ENCODE measurements at places on chromosomes 1 and 21.
A peak's percentile ranks its signal among the peaks of the same experiment; 100 is the strongest.

GRCh38 chr1:159084867-159085266, 8.3 kb upstream of the AIM2 start:
- DNase-seq = no peak

DNA sequence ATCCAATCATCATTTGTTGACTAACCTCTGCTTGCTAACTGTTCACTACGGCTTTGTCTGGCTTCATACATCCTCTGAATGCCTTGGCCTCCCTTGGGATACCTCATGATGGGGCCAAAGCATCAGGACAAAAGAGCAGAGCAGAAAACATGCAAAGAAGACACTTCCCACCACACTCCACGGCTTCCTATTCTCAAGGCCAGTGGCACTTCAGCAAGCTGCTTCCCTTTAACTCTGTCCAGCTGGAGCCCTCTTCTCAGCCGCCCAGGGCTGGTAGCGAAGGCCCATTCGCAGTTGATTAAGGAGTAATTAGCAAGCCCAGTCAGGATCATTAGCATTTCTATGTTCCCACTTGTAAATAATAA, 224.3 kb upstream of the FGGY start:
- no peak for DNase-seq

- no peak for DNase-seq
Measured at GRCh38 chr1:55286856-55287602, 71.9 kb upstream of the USP24 start.

- DNase-seq = no peak
Measured at GRCh38 chr1:41410462-41410861, 49.2 kb downstream of the FOXO6 start.

- DNase-seq = no peak
Measured at GRCh38 chr1:203325418-203326091, 20.2 kb downstream of the BTG2 start.

GRCh38 chr1:51524817-51525216, 5.8 kb upstream of the EPS15 start:
- DNase-seq = no peak

- no peak for DNase-seq
Measured at GRCh38 chr21:35107520-35107919, 58.4 kb upstream of the RUNX1 start.

- DNase-seq = no peak
Measured at GRCh38 chr1:201758499-201759050, 70.4 kb upstream of the IPO9 start.

DNA sequence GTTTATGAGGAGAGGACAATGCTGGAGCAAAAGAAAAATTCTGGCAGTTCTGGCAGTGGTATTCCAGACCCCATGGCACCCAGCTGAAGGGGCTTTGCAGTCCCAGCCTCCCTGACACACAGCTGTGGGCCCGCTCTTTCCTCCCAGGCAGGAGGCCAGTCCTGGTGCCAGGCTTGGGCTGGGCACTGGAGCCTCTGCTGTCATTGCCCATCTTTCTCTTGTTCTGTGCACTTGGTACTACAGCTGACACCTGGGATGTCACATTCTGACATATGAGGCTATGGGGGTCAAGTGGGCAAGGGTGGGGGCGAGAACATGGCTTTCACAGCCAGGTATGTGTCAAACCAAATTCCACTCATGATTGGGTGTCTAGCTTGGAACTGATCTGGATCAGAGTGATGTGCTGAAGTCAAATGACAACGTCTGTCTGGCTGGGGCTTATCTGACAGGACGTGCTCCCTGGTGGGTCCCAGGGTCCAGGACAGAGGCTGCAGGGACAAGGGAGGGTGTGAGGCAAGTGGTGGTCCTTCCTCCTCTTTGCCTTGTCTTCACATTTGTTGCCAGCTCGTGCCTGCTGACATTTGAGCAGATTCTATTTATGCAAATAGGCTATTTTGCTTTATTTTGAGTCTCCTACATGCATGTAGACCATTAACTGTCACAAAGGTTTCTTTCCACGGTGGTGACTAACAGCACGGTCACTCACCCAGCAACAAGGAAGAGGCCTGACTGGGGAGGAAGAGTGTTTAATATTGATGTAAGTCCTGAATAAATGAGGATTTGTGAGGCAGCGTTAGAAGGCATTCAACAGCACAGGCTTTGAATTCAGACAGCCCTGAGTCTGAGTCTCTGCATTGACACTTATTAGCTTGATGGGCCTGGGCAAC, 336.3 kb downstream of the PBX1 start:
- DNase-seq = no peak

GRCh38 chr1:167791281-167792187, 69.8 kb downstream of the MPZL1 start:
- DNase-seq = peak; percentile 86

GRCh38 chr1:155801149-155801548, 55.9 kb downstream of the GON4L start:
- peak; percentile 42 for DNase-seq

DNA sequence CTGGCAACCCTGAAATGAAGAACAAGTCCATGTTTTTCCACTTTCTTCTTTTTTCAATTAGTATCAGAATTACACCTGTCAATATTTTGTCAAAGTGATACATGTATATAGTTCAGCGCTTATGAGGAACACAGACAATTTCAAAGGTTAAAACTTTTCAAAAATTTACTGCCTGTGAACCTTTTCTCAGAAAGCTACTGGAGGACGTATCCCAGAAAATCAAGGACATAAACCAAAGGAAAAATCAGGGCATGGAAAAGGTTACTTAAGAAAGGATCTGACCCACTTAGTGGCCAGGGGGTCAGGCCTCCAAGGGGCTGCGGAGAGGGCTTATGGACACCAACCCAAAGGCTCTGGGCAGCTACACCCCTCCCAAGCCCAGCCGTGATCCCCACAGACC, 81.1 kb upstream of the ACTRT2 start:
- no peak for DNase-seq

DNA sequence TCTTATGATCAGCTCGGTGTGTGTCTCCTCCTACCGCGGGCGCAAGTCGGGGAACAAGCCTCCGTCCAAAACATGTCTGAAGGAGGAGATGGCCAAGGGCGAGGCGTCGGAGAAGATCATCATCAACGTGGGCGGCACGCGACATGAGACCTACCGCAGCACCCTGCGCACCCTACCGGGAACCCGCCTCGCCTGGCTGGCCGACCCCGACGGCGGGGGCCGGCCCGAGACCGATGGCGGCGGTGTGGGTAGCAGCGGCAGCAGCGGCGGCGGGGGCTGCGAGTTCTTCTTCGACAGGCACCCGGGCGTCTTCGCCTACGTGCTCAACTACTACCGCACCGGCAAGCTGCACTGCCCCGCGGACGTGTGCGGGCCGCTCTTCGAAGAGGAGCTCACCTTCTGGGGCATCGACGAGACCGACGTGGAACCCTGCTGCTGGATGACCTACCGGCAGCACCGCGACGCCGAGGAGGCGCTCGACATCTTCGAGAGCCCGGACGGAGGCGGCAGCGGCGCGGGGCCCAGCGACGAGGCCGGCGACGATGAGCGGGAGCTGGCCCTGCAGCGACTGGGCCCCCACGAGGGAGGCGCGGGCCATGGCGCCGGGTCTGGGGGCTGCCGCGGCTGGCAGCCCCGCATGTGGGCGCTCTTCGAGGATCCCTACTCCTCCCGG, 1.5 kb downstream of the KCNC4 start:
- no peak for DNase-seq

GRCh38 chr1:9225411-9225785, 9.2 kb upstream of the H6PD start:
- no peak for DNase-seq
